OCI-LY7 (cell line): ENCODE measurements at places on chromosomes 1 and 21.

GRCh38 chr21:34546542-34546941 is 34.5 kb upstream of the KCNE1 start:
- no peak for DNase-seq

GRCh38 chr21:14236180-14236579 is 20.2 kb downstream of the RBM11 start:
- no peak for DNase-seq

DNA sequence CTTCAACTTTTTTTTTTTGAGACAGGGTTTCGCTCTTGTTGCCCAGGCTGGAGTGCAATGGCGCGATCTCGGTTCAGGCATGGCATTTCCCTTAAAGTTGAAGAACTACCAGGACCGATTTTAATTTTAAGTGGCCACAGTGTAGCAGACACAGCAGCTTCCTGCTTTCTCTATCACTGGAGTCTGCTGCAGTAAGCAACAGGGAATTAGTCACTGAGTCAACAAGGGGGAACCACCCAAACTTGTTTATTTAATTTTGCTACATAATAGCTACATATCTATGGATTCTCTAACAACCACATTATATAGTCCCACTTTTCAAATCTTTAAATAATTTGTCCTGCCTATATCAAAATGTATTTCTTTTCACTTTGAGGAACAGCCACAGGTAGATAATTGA is 12.5 kb upstream of the TNNI3K start:
- no peak for DNase-seq

DNA sequence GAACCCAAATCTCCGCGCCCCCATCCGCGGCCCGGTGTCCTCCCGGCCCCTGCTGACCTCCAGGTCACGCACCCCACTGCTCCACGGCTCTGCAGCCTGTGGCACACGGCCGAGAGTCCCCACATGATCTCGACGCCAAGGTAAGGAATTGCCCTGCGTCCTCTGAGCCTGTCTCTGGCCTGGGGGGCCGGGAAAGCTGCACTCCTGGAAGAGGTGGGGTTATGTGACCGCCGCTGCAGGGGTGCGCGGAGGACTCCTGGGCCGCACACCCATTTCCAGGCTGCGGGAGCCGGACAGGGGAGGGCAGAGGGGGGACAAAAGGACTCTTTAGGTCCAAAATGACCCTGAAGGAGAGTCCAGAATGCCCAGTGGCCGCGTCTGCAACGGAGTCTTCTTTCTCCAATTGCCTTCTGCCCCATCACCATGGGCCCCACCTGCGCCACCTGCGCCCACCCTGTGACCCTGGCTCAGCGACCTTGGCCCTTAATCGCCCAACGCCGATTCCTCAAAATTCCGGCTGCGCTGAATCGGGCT is 997 bp upstream of the SIM2 start:
- DNase-seq = no peak

DNA sequence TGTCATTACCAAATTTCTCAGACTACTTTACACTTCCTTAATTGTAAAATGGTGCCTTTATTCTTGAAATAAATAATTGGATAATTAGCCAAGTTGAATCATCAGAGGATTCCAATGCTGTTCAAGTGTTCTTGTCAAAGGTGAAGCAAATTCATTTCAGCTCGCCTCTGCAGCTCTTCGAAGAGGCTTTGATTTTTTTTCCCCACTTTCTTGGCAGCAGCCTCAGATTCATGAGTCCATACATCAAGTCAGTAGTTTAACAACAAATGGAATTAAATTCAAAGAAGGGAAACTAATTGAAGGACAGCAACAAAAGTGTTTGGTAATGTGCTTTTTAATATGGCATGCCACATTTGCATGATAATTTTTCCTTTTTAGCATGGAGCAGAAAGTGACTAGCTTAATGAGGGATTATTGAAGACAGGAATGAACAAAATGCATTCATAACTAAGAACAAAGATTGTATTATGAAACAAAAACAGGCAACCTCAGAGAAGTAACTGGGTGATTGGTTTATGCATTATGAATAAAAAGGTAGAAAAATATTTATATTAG is 239.0 kb downstream of the USH2A start:
- no peak for DNase-seq

GRCh38 chr1:187624812-187625545 is 796.2 kb downstream of the PLA2G4A start:
- DNase-seq = no peak

DNA sequence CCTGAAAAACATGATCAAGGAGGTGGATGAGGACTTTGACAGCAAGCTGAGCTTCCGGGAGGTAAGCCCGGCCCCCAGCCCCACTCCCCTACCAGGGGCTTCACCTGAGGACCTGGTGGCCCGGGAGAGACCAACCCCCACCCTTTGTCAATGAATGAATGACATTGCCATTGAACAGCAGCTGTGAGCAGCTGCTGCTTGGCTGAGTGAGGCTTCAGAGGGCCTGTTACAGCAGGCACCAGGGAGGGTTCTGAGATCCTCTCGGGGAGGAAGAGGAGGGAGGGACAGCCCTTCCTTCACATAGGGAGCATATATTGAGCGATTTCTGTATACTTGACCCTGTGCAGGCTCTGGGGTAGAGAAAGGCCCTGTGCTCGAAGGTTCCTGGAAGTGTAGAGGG is 12.3 kb upstream of the CTRC start:
- no peak for DNase-seq

DNA sequence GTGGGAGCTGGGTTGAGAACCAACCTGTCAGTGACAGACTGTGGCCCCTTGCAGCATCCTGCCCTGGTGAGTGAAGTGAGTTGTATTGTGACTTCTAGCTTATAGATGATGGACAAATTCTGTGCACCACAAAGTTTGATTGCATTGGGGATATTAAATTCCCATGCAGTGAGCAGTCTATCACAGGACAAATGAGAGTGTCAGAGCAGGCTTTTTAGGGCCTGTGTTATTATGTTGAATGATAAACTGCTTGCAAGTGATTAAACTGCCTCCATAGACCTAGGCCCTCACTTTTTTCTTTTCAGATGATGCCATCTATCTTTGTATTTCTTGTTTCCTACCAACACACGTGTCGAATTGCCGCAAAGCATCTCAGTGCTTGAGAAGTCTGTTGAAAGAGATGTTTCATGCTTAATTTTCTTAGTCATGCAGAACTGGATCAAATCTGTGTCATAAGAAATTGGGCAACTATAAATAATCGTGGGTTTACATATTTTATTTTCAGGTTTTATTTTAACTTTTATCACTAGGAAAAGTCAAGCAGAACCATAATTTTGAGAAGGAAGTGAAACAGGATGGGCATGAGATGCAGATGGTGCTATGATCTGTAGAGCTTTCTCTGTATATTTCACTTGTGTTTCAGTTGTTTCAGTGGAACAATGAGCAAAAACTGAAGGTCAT is 199.2 kb downstream of the S1PR1 start:
- peak; percentile 87 for DNase-seq
